ENCODE measurements at places on chromosomes 3 and 15.

DNA sequence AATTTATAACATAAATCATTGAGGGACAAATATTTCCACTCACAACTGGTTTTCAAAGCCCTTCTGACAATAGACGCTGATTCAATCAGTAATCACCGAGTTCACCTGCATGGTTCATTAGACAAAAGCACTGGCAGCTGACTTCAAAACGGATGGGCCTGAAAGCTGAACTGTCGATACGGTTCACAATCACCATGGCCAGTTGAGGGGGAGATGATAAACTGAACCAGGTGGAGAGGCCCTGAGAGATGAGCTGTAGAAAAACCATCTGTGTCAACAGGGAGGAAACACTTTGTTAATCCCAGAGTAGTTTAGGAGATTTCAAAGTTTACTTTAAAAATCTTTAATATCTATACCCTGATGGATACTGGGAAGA is 75.0 kb downstream of the PEX5L start:
- DNase-seq = no peak

- DNase-seq = no peak
Measured at GRCh38 chr3:71579935-71580406, 3.6 kb downstream of the FOXP1 start.

GRCh38 chr3:100813828-100814227 is 104.5 kb downstream of the TFG start:
- no peak for DNase-seq

DNA sequence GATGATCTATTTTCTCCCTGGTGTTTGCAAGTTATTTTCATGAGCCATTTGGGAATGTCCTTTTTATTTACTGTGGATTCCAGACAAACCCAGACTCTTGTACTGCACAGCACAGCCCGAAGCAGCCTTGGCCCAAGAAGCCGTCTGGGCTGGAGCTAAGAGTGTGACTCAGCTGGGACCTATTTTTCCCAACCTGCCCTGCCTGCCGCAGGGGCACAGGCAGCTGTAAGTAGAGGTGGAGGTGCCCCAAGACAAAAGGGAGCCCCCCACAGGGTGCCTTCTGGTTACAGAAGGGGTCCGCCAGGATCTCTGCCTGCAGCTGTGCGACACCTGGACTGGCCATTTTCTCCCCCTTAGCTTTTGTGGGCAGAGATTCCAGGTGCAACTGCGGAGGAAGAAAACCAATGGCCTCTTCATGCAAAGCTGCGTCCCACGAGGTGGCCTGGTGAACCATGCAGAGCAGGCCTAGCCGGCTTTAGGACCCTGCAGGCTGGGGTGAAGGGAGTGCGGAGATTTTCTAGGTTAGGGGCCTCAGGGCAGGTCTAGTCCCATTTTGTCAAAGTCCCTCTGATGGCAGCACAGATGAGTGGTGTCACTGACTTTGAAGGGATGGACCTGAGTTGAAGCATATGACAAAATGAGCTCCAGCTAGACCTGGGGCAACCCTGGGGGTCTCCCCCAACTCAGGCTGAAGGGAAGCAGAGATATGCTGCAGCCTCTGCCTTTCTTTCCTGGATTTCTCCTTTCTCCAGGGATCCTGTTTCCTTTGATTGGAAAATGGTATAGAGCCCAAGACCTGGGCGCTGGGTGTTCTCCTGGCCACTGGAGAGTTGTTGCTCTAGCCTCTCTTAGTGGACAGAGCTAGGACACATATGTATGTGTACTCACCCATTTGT is 131.2 kb downstream of the KLF13 start:
- DNase-seq = no peak

DNA sequence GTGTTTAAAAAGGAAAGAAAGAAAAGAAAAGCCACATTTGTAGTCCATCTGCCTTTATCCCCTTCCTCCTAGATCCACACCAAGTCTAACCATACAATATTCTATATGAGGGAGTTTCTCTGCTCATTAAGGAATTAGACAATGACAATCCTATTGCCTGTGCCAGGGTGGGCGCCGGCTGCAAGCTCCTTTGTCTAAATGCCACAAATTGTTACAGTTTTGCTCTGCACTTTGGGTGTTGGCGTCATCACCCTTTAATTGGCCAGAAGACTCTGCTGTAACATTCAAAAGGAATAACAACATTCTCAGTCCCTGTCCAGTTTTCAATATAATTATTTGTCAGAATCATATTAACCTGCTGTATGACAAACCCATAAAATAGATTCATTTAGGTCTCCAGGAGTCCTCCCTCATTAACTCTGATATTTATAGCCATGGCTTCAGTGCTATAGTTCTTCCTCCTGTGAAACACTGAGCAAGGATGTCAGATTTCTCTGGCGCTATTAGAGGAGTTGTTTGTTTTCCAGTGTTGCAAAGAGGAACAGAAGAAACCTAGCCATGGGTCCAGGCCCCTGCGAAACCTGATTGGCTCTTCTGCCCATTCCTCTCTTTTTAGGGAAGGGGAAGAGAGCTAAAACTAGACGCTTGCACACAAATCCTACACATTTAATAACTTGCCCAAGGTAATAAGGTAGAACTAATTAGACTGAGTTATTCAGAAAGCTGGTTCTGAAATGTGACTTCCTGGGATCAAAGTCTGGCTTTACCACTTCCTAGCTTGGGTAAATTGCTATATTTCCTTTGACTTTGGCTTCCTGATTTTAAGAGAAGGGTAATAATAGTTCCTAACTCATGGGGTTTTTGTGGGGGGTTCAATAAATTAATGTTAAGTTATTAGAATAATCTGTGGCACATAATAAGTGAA is 112.4 kb downstream of the CD47 start:
- DNase-seq = no peak

DNA sequence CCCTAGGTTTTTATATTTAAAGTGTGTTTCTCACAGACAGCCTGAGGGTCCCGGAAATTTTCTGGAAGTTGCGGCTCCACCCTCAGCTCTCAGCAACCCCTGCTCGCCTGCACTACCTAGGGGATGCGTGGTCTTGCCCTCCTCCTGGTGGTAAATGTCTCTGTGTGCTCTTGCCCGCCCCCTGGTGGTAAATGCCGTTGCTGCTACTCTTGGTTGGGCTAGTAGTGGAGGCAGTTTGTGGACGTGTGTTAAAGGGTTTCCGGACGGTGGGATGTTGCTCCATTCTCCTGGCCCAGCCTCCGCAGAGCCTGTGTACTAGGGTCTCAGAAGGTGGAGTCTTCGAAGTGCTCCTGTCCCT is 27.4 kb downstream of the STOML1 start:
- peak; percentile 82 for DNase-seq

- DNase-seq = no peak
Measured at GRCh38 chr15:93072411-93073394, 16.3 kb downstream of the RGMA start.

GRCh38 chr3:114441386-114441785 is 147.6 kb downstream of the TIGIT start:
- no peak for DNase-seq

DNA sequence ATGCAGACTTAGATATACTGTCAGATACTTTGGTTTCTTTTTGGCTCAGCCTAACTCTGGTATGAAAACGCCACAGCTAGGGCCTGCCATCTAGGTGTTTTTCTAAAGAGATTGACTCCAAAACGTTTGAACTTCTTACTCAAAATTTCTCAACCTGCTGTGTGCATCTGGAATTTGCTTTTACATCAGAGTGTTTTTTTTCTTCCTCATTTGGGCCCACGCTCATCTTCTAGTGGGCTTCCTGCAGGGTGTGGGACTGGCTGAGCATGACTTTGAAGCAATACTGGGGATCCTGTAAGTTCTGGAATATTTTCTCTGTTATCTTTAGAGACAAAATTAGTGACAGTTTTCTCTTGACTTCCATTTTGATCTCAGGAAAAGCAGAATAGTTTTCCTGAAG is 117.8 kb downstream of the NR1D2 start:
- DNase-seq = no peak

GRCh38 chr15:34754674-34755418 is at the start of gene GJD2:
Gene GJD2 (minus strand): TSS chr15:34754998. CDS start chr15:34754488, 510 bp downstream.
- no peak for DNase-seq

GRCh38 chr3:129829640-129830039 is 63.9 kb downstream of the TMCC1 start:
- DNase-seq = no peak

DNA sequence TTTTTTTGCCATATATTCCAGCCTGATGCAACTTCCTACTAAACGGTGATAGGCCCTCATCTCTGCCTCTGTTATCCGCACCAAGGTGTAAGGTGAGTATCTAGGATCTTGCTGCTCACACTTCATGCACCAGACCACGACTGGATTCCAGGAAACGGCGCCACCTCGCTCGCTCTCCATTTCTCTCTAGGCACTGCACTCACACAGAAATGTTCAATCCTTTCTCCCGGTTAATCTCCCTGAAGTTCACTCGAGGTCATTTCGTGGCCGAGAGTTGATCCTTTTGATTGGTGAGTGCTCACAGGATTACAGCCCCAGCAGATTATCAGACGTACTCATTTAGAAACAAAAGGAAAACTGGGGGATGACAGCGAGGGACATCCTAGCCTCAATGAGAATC is 28.1 kb downstream of the MCF2L2 start:
- no peak for DNase-seq

- no peak for DNase-seq
Measured at GRCh38 chr15:85562824-85563223, 182.4 kb downstream of the AKAP13 start.

- no peak for DNase-seq
Measured at GRCh38 chr15:66080717-66081398, 172.7 kb downstream of the MEGF11 start.

DNA sequence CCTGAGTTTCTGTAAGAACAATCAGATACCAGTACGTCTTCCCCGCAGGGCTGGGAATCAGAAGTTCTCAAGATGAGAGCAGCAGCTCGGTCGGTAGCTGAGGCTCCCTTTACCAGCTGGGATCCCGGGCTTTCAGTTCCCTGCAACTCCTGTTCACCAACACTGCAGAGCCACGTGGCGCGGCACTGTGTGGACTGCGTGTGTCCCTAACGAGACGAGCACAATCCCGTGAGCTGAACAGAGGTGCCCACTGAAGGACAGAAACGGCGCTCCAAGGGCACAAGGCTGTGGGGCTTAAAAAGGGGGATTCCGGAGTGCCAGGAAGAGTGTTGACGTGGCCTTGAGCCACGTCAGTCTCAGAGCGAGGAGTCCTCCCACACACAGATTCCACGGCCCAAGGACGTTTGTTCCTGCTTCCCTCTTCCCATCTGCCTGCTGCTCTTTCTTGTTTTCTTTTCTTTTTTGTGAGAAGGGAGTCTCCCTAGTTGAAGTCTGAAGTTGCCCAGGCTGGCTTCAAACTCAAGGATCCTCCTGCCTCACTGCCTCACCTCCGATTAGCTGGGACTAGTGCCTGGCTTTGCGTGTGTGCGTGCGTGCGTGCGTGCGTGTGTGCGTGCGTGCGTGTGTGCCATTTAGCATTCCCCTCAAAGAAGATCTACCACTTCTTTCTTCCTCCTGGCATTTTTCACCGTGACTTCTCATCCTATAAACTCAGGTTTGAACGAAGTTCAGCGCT is 37.1 kb upstream of the RPL35A start:
- DNase-seq = no peak

DNA sequence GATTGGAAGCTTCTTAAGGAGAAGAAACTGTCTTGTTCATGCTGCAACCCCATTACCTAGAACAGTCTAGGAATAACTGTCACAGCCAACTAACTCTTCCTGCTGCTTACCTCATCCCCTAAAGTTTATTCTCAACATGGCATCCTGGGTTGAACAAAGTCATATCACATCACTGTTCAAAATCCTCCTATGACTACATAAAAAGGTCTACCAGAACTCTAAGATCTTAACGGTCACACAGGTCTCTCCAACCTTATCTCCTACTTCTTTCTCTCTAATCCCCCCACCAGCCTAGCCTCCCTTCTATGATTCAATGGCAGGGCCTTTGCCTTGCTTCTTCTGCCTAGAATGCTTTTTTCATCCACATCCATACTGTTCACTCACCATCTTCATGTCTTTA is 69.3 kb downstream of the CLASP2 start:
- no peak for DNase-seq

GRCh38 chr15:42021593-42021992 is 751 bp upstream of the PLA2G4E start:
- DNase-seq = no peak

DNA sequence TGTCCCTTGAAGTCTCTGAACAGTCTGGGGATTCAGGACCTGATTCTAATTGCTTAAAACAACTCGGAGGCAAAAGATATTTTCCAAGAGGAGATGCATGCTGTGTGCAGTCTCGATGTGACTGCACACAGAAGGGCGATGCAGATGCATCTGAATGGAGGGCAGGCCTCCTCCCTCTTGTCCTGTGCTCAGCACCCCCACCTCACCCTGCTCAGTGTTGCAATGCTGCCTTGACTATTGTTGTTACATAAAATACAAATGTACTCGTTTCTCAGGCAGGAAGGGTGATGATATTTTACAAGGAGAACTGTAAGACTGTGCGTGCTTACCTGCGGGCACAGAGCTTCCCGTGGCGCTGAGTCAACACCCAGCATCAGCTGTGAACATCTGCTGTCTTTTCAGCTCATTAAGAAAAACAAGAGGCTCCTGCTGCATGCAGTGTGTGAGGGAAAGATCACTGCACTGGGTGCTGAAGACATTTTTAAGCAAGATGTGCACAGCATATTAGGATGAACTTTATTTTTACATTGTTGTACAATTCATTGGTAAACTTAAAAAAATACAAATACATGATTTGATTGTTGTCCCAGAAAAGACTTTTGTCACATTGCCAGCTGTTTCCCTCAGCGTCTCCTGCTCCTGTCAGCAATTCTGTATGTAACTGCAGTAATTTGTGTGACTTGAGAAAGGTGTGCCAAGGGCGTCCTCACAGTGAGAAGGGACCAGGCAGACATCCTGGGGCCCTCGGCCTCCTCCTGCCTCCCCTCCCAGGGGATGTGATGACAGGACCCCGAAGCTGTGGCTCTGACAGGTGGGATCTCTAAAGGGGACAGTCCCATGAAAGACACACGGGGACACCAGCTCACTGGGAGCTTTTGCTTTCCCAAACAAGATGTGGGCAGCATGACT is 56.3 kb upstream of the RPL32 start:
- no peak for DNase-seq

DNA sequence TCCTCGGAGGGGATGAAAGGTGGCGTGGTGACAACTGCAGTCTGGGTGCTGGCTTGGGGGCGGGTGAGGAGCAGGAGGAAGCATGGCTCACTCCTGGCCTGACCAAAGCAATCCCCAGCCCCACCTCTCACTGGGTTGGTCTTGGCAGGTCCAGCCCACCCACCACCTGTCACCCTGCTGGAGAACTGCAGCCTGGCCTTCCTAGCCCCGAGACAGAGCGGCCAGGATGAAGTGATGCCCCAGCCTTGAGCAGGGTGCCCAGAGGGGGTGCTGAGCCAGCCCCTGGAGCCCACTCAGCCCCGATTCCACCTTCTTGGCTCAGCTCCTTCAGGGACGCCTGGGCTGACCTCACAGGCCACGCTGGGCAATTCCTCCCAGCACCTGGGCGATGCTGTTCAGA is 89.9 kb downstream of the IQSEC1 start:
- DNase-seq = no peak

- no peak for DNase-seq
Measured at GRCh38 chr3:100333970-100334487, 528 bp upstream of the NIT2 start.

- DNase-seq = peak; percentile 26
Measured at GRCh38 chr3:185825639-185826481, 1.0 kb upstream of the IGF2BP2 start.
